Glutamatergic neuron (in vitro differentiated cells): ENCODE measurements at places on chromosomes 2 and 18. TPM values are rescaled to one million over a fixed set of nuclear protein-coding genes. Genes with fewer than 3 reads are reported as not detected.

Gene RBM43
- total RNA-seq: 1.1 TPM

Gene DOK6
- total RNA-seq: 19.7 TPM

Gene SNORC
- total RNA-seq: 2.4 TPM

Gene POTEE
- total RNA-seq: 1.4 TPM

Gene DES
- 1.3 TPM for total RNA-seq

Gene CMPK2
- 0.81 TPM for total RNA-seq

Gene ITGAV
- total RNA-seq: 21.9 TPM

Gene SPAST
- 44.5 TPM for total RNA-seq

Gene RBM44
- 1.3 TPM for total RNA-seq

Gene CDCA7
- 3.2 TPM for total RNA-seq

Gene ASB18
- not detected for total RNA-seq

Gene SPRED2
- 54.5 TPM for total RNA-seq

Gene NOSTRIN
- not detected for total RNA-seq

Gene TBC1D8
- total RNA-seq: 14.6 TPM

Gene KATNAL2
- total RNA-seq: 2.4 TPM

Gene IL36RN
- total RNA-seq: not detected

Gene CAPN14
- total RNA-seq: 0.25 TPM

Gene ELOA2
- not detected for total RNA-seq

Gene SKOR2
- total RNA-seq: 6.7 TPM
